Activated T-helper 9 cell treated with anti-CD3 and anti-CD28 coated beads, Interleukin-2, amount 50 U/mL, for 16 hours (primary cell): ENCODE measurements at places on chromosomes 4 and X.

DNA sequence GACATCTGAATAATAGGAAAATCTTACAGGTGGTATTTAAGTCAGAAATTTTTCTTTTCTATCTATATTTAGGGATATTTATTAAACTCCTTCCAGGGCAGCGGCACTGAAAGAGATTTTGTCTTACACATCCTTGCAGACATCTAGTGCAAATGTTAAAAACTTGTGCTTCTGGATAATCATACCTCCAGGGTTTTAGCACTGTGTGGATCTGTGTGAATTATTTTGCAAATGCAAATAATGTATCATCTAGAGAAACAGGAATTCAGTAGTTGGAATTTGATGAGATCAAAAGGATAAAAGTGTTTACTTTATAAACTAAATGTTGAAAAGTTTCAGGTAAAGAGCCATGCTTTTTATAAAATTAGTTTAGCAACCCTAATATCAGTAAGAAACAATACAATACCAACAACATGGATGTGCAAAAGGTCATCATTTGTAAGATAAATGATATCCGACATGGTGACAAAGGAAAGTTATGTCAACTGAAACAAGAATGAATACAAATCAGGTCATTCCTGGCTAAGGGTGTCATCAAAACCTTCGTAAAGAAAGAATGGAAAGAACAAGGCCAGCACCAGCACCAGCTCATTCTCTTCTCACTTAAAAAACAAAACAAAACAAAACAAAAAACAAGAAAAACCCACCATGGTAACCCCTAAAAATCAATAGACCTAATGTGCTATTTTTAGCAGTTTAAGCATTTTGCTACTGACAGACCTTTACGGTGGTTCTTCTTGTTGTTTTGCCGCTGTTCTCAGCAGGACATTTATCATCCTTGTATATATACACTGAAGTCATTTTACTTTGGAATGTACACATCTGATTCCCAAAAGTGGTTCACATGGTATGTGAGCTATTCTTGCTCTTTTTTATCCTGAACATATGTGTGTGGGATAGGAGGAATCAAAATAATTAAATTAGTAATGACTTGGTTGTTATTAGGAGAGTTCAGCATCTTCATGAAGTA lies 219.7 kb upstream of the NDST3 start:
- no peak for DNase-seq

DNA sequence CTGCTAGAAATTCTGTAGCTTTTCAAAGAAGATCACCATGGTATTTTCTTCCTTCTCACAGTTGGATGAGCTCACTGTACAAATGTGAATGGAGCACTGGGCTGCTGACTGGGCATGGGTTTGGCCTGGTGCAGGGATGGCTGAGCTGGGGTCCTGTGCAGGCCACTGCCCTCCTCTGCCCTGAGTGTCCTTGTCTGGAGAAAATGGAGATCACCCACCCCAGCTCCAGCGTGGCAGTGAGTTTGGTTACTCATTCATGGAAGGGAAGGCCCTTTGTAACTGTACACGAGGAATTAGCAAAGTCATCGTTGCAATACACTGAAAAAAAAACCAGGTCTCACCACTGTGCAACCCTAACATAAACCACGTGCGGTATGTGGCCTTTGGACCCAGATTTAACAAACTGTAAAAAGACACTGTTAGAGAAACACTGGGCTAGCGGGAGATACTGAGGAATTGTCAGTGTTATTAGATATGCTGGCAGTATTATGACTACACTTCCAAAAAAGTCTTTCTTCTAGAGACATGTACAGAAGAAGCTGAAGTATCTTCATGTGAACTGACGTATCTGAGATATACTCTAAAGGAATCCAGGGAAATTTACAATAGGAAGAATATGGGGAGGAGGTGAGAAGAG lies 16.1 kb upstream of the TBC1D14 start:
- no peak for DNase-seq

GRCh38 chr4:152424977-152425376 lies 110.9 kb downstream of the FBXW7 start:
- DNase-seq: no peak

DNA sequence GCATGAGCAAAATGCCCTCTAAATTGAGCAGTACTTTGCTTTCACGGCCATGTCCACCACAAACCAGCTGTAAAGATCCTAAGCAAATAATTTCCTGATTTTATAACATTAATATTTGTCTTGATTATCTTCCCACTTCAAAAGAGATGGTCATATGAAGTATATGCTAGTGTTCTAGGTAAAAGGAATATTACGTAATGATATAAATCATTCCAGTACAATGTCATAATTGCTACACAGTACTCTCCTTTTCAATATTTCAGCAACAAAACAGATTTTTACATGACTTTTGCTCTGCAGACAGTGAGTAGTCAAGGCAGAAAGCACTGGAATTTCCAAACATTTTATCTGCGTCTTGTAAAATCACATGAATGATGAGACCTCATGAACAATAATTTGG lies 572.8 kb upstream of the FRG1 start:
- no peak for DNase-seq

DNA sequence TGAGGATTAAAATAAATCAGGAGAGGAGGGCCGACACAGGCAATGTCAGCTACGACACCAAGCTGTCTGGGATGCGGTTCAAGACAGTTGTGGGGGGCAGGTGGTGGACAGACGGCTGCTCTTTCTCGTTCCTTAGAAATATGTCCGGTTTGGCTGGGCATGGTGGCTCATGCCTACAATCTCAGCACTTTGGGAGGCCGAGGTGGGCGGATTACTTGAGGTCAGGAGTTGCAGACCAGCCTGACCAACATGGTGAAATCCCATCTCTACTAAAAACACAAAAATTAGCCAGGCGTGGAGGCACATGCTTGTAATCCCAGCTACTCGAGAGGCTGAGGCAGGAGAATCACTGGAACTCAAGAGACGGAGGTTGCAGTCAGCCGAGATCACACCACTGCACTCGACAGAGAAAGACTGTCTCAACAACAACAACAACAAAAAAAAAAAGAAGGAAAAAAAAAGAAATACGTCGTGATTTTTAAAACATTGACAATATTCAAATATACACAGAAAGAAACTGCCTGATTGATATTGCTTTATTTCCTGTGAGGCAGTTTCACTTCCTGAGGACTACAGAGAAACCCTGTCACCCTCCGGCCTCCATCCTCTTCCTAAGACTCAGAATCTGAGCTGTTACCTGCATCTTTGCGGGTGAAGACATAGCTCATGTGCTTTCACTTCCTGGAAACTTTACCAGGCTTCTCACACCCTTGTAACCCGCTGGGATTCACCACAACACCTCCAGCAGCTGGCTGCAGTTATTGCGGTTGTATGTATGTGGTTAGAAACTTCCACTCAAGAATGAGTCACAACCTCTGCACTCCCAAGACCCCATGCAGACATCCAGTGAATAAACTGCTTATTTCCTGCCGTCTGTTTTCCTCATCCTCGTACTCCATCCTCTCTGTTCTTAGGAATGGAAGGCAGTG lies 63.8 kb upstream of the STS start:
- peak; percentile 40 for DNase-seq

DNA sequence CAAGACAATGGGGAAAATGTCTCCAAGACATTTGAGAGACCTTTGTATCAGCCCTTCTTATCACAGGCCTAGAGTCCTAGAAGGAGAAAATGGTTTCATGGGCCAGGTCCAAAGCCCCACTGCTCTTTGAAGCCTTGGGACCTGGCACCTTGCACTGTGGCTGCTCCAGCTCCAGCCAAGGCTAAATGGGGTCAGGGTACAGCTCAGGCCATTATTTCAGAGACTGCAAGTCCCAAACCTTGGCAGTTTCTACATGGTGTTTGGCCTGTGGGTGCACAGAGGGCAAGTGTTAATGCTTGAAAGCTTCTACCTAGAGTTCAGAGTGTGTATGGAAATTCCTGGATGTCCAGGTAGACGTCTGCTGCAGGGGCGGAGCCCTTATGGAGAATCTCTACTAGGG lies 28.5 kb downstream of the SHROOM3 start:
- no peak for DNase-seq

DNA sequence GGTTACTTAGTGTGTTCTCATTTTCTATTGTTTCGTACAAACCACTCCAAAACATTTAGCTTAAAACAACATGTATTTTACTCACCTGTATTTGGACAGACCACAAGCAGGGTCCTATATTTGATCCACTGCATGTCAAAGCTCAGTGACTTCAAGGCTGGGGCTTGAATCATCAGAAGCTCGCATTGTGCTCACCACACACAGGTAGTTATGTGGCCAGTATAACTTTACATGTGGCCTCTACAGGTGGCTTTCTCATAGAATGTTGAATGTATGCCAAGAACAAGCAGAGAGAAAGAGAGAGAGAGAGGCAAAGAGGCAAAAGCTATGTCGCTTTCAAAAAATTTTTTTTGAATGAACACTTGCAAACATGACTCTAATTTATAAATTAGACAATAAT lies 107.6 kb downstream of the QRFPR start:
- DNase-seq: no peak

GRCh38 chr4:104983615-104984179 lies 163.0 kb upstream of the TET2 start:
- DNase-seq: no peak

DNA sequence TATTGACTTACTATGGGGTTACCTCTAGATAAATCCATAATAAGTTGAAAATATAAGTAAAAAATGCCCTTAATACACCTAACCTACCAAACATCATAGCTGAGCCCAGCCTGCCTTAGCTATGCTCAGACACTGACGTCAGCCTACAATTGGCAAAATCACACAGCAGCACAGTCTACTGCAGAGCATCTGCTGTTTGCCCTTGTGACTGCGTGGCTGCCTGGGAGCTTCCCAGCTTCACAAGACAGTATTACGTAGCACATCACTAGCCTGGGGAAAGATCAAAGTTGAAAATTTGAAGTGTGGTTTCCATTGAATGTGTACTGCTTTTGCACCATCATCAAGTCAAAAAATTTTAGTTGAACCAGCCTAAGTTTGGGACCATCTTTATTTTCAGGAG lies 8.8 kb downstream of the HTT-AS start:
- DNase-seq: no peak

DNA sequence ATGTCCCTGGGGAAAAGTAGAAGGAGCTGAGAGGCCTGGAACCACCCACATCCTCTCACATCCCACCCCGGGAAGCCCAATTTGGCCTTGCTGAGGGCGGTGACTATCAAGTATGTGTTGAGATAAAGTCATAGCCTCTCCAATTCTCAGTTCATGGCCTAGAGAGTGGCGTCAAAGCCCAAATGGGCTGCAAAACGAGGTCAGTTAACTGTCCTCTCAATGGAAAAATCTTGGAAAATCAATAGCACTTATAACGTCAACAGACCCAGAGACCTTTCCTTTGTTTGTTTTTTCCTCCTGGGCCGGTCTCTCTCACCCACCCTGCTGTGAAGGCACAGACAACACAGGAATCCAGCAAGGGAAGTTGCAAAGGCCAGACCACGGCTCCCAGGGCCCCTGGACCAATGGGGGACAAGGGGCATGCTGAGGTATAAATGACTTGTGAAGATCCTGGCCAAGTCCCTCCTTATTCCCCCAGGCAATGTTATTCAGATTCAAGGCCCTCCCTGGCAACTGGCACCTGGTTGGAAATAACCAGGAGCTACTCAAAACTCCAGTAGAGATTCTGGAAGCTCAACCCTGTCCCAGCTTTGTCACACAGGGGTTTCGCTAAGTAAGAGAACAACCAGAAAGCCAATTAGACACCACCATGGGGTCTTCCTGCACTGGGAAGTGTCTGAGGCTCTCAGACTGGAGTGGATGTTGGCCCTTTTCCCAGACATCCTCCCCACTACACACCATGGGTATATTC lies 38.6 kb downstream of the TSC22D3 start:
- DNase-seq: no peak

GRCh38 chrX:115322375-115322774 lies 32.9 kb downstream of the LUZP4 start:
- DNase-seq: no peak

- DNase-seq: no peak
These were observed 966.3 kb downstream of the FSTL5 start for GRCh38 chr4:161197474-161197873.

DNA sequence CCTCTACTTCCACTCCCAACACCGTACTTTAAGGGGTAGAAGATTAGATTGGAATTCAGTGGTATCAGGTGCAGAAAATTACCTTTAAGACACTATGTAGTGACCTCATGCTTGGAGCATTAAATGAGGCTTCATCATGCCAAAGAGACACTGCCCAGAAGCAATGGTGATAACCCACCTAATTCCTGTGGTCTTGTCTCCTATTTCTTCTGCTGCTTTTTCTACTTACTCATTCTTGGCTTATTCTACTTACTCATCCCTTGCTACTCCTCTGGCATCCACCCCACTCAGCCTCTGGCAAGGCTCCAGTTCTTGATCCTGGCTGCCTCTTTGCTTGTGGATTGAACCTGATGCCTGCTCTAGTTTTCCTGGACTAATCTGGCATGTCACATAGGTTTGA lies 62.3 kb upstream of the ADAMTS3 start:
- no peak for DNase-seq

- no peak for DNase-seq
These were observed 39.9 kb downstream of the MTTP start for GRCh38 chr4:99614491-99614890.

GRCh38 chr4:132593717-132594400 lies 555.2 kb upstream of the PCDH10 start:
- no peak for DNase-seq

DNA sequence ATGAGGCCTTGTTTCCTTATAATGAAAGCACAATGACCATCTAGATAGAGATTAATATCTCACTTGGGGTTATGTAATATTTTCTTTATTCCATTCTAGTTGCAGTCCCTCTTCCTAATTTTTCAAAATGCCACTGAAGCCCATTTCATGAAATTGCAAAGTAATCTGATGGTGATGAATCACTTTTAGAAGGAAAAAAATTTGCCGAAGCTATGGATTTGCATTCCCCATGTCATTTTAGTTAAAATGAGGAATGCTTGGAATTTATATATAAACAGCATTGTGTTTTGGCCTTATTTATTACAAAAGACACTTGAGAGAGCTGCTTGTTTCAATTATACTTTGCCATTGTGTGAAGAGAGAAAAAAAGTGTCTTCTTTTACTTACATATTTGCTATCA lies 241.7 kb upstream of the TEX13A start:
- DNase-seq: no peak

- no peak for DNase-seq
These were observed 21.4 kb downstream of the SCARB2 start for GRCh38 chr4:76192236-76192635.

DNA sequence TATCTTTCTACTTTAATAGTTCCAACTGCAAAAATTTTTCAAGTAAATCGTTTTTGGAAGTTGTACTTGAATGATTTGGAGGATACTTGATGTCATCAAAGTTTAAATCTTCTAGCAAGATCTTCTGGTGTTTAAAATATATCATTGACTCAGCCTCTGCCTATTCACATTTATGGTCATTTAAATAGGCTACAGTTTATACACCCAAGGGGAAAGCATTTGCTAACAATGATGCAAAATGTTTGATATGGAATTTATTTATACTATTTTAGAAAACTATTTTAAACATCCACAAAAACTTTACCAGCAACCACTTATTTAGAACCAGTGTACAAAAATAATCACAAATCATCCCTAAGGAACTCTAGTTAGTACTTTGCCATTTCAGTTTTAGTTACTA lies 123.3 kb upstream of the STIM2 start:
- no peak for DNase-seq

GRCh38 chrX:9164533-9165426 lies 130.9 kb upstream of the FAM9B start:
- no peak for DNase-seq
